ENCODE measurements at places on chromosomes 13 and 19.

GRCh38 chr19:19559931-19560330 is 21.9 kb downstream of the CILP2 start:
- no peak for DNase-seq

DNA sequence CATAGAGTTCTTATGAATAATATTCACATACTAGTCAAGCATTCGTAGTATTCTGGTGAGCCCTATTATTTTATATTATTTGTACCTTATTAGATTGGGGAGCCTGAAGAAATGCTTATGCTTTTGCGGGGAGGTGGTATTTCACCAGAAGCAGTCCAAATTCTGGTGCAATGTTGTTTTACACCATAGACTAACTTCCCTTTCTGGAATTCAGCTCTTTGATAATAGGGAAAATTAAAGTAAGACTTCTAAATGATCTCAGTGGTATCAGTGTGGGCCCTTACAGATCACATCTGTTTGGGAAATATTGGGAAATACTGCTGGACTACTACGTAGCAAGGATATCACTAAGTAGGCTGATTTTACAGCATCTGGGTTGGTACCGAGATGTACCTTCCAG is 34.2 kb downstream of the KCTD12 start:
- DNase-seq, result no peak

GRCh38 chr19:37938353-37938752 is 31.3 kb downstream of the SIPA1L3 start:
- DNase-seq, result no peak

DNA sequence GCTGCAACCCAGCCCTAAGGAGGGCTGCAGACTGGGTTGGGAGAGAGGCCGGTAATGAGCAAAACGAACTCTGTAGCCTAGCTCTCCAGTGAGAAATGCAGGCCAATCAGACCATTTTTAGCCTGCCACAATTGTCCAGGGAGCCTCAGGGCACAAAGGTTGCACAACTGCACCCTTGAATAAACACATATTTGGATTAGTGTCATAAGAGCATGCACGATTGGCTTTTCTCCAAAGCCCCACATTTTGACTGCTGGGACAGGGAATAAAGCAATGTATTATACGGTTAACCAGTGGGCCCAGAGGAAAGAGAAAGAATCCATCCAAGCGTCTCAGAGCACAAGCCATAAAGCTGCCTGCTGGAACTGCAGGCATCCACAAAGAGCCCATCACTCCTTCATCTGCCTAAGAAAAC is 729.4 kb upstream of the SGCG start:
- DNase-seq, result no peak

- DNase-seq, result no peak
These were observed 43.0 kb downstream of the METTL21C start for GRCh38 chr13:102651892-102652291.

DNA sequence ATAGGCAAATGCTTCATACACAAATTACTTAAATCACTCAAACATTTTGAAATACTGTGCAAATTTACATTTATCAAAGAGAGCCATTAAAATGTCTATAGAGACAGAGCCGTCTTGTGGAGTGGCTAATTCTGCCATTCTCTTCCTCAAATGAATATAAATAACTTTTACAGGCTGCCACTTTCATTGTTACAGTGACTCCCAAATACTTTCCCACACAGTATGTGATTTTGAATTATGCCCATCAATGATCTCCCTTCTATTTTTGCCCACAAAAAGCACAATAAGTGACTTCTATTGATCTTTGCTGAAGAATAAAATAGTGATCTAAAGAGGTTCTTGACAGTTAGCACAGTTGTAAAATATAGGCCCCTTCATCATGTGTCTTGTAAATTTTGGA is 1244.9 kb downstream of the PCDH17 start:
- DNase-seq, result no peak

- no peak for DNase-seq
These were observed 8.2 kb downstream of the REX1BD start for GRCh38 chr19:18596752-18597157.

Data from GOT3 (cell line).